Osteoblast (primary cell): ENCODE measurements at places on chromosomes 16 and 17. TPM values are rescaled to one million over a fixed set of nuclear protein-coding genes. Genes with fewer than 3 reads are reported as not detected.
A peak's percentile ranks its signal among the peaks of the same experiment; 100 is the strongest.

DNA sequence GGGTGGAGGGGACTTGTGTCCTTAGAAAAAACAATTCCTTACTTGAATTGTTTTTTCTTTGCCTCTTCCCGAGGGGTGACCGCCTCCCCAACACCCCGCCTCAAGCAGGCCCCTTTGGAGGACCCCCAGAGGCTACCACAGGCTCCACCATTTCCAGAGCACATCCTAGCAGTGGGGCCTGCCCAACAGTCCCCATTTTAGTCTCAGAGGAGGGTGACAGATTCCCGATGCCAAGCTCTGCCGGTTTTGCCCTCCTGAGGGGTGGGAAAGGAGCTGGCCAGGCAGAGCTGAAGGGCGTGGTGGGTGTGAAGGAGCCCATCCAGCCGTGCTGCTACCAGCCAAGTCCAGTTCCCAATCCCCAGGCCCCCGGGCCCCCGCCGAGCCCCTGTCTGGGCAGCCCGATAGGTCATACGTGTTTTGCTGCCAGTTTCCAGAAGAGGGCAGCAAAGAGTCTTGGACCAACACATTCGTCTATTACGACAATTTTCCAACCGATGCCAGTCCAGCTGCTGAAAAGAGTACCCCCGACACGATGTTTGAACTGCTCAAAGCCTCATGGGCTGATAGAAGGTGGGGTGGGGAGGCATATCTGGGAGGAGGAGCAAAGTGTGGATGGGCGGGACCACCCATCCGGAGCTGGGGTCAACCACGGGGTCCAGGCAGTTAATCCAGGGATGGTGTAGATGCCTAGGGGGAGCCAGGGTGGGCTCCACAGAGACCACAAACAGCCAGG lies 18.8 kb upstream of the GAA start:
- no peaks in the 10 kb centered on the region for H3K27me3 ChIP-seq
- H3K4me1 ChIP-seq = peaks cover 8% of the 10 kb centered on the region
- peak; percentile 98 for DNase-seq
- H3K27ac ChIP-seq = no peak overlapping the region
- peak overlapping the region; percentile 53 for H3K4me3 ChIP-seq

- H3K4me3 ChIP-seq = no peak overlapping the region
- H3K27me3 ChIP-seq = no peaks in the 10 kb centered on the region
- H3K36me3 ChIP-seq = no peaks in the 10 kb centered on the region
- no peak for DNase-seq
- no peak overlapping the region for H3K27ac ChIP-seq
- H3K4me1 ChIP-seq = peaks cover 4% of the 10 kb centered on the region
These were observed 46.5 kb downstream of the GPRC5B start for GRCh38 chr16:19837984-19838707.

GRCh38 chr16:17345043-17345442 lies 125.7 kb downstream of the XYLT1 start:
- H3K27ac ChIP-seq = peak overlapping the region; percentile 12
- H3K36me3 ChIP-seq = no peaks in the 10 kb centered on the region
- no peaks in the 10 kb centered on the region for H3K27me3 ChIP-seq

DNA sequence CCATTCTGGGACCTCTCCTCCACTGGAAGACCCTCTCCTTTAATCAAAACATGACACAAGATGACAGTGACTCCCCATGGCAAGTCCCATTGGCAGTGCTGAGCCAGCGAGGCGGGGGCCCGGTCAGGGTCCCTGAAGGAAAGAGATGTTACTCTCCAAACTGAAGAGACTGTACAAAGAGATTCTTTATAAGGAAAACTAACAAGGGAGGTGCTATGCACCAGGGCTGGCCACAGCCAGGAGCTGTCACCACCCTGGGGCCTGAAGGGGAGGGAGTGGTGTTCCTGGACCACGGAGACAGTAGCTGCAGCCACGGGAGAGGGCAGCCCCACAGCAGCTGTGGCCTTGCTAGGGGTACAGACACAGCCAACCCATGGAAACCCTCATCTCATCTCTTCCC lies 123.1 kb downstream of the XYLT1 start:
- peaks cover 12% of the 10 kb centered on the region for H3K4me1 ChIP-seq
- H3K27ac ChIP-seq = no peak overlapping the region
- H3K27me3 ChIP-seq = no peaks in the 10 kb centered on the region
- no peaks in the 10 kb centered on the region for H3K36me3 ChIP-seq
- DNase-seq = no peak

Gene FZD2
- total RNA-seq = 15.9 and 23.9 TPM in 2 replicates

GRCh38 chr16:78133919-78134318 lies 34.5 kb downstream of the WWOX start:
- no peak for DNase-seq
- no peak overlapping the region for H3K27ac ChIP-seq
- H3K36me3 ChIP-seq = no peaks in the 10 kb centered on the region
- H3K27me3 ChIP-seq = peaks cover 3% of the 10 kb centered on the region
- H3K4me3 ChIP-seq = no peak overlapping the region
- no peaks in the 10 kb centered on the region for H3K4me1 ChIP-seq

- peaks cover 16% of the 10 kb centered on the region for H3K4me1 ChIP-seq
- peak; percentile 34 for DNase-seq
- no peaks in the 10 kb centered on the region for H3K27me3 ChIP-seq
- H3K27ac ChIP-seq = no peak overlapping the region
- no peaks in the 10 kb centered on the region for H3K36me3 ChIP-seq
These were observed 38.7 kb upstream of the NFAT5 start for GRCh38 chr16:69526831-69527655.

GRCh38 chr17:27333410-27333980 lies 39.6 kb downstream of the WSB1 start:
- H3K27ac ChIP-seq = peak overlapping the region; percentile 70
- H3K4me1 ChIP-seq = peaks cover 3% of the 10 kb centered on the region
- H3K27me3 ChIP-seq = no peaks in the 10 kb centered on the region
- H3K36me3 ChIP-seq = no peaks in the 10 kb centered on the region
- no peak for DNase-seq
- H3K4me3 ChIP-seq = peak overlapping the region; percentile 73

Gene DYNLRB2
- total RNA-seq = 0.29 TPM in 1 of 2 replicates, not detected in the other
